ENCODE measurements at places on chromosomes 7 and 10.

GRCh38 chr10:124896751-124897150 is 45.2 kb upstream of the ZRANB1 start:
- no peak for DNase-seq

- DNase-seq: no peak
These were observed 1196.9 kb downstream of the SORCS3 start for GRCh38 chr10:105837951-105838350.

GRCh38 chr7:115582956-115583355 is 447.6 kb downstream of the TFEC start:
- DNase-seq: no peak

DNA sequence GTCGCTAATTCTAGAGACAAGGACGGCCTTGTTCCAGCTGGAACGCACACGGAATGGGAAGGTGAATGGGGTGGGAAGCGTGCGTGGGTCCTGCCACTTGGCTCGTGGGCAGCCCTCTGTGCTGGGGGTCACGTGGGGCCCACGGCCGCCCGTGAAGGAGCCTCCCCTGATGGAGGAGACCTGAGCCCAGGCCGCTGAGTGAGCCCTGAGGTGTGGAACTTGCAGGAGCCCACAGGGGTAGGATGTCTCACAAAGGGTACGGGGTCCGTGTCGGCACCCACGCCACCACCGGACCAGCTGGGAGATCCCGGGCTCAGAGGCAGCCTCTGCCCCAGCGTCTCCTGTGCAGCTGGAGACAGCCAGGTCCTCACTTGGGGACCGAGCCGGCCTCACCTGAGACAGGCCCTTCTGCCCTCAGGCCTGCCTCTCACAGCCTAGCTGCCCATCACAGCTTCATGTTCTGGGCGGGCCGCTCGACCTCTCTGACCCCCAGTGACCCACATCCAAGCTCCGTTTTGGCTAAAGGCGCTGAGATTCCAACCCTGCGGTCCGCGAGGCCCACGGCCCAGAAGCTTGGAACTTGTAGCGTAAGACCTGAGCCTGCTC is 84.8 kb downstream of the FOXL3 start:
- no peak for DNase-seq

GRCh38 chr7:68146983-68147382 is 1150.3 kb downstream of the TYW1 start:
- DNase-seq: no peak

- DNase-seq: no peak
These were observed 6.4 kb downstream of the LFNG start for GRCh38 chr7:2525658-2526630.

DNA sequence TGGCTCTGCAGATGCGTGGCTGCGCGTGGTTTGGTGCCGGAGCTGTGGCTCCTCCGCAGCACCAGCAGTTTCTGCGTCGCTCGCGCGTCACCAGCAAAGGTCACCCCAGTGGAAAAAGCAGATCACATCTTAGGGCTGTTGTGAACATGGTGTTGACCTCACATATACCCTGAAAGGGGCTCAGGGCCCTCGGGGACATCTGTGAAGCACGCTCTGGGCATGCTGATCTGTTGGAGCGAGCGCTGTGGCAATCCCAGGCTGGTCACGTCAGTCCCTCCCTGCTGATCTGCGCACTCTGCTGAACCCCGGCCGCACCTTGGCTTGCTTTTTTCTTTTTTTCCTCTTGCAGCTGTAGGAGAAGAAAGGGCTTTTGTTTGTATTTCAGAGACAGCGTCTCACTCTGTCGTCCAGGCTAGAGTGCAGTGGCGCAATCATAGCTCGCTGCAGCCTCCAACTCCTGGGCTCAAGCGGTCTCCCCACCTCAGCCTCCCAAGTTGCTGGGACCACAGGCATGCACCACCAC is 33.3 kb upstream of the AP5Z1 start:
- no peak for DNase-seq

DNA sequence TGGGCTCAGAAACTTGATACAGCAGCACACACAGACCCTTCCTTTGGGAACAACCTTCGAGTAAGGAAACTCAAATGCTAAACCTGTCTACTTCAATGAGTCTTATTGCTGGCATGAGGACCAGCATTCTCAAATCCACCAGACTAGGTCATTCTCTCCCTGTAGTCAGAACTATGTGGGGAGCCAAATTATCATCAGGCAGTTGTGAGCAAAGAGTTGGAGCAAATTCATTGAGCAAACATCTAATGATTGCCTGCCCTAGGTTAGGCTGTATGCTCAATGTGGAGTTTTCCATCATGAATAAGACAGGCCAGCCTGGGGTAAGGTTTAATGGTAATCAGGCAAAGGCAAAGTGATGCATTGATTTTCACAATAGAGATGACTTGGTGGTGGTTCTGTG is 3.6 kb downstream of the EPDR1 start:
- no peak for DNase-seq

- DNase-seq: no peak
These were observed 9.7 kb upstream of the ATP6V0E2 start for GRCh38 chr7:149864023-149864422.

DNA sequence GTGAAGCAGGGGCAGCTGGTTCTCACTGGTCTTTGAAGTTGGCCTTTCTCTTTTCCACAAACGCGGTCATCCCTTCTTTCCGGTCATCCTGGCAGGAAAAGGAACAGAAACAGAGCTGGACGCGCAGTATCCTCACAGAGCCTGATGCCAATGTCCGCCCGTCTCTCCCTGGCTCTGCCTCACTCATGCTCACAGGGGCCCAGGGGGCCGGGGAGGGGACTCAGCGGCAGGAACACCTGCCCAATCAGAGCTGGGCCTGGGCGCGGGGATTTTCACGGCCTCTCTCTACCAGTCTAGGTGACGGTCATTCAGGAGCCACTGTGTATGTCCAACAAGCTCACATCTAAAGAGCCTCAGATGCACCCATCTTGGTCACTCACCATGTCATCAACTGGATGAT is 5.0 kb upstream of the FUOM start:
- no peak for DNase-seq
